ENCODE measurements at places on chromosomes 7 and 10.
A peak's percentile ranks its signal among the peaks of the same experiment; 100 is the strongest.

- DNase-seq, result no peak
These were observed 594.9 kb downstream of the LRMDA start for GRCh38 chr10:76026176-76026771.

- DNase-seq, result no peak
These were observed 95.7 kb downstream of the EMX2 start for GRCh38 chr10:117638200-117638599.

- no peak for DNase-seq
These were observed 964.4 kb downstream of the PCDH15 start for GRCh38 chr10:53836638-53837037.

DNA sequence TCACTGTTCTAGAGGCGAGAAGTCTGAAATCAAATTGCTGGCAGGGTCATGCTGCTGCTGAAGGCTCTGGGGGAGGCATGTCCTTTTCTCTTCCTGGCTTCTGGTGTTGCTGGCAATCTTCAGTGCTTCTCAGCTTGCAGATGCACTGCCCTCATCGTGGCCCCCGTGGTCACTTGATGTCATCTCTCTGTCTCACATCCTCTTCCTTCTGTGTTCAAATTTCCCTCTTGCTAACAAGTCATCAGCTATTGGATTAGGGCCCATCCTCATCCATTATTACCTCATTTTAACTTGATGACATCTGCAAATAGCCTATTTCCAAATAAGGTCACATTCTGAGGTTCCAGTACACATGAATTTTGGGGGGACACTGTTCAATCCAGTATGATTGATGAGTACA, 36.6 kb upstream of the SRGN start:
- no peak for DNase-seq

- DNase-seq, result no peak
These were observed 3.6 kb upstream of the LANCL2 start for GRCh38 chr7:55361560-55361959.

- no peak for DNase-seq
These were observed 86.9 kb downstream of the CARD11 start for GRCh38 chr7:2956526-2957368.

- no peak for DNase-seq
These were observed 94.5 kb downstream of the ITGA8 start for GRCh38 chr10:15625261-15625660.

GRCh38 chr7:10604128-10604527, 369.5 kb upstream of the PHF14 start:
- DNase-seq, result no peak

DNA sequence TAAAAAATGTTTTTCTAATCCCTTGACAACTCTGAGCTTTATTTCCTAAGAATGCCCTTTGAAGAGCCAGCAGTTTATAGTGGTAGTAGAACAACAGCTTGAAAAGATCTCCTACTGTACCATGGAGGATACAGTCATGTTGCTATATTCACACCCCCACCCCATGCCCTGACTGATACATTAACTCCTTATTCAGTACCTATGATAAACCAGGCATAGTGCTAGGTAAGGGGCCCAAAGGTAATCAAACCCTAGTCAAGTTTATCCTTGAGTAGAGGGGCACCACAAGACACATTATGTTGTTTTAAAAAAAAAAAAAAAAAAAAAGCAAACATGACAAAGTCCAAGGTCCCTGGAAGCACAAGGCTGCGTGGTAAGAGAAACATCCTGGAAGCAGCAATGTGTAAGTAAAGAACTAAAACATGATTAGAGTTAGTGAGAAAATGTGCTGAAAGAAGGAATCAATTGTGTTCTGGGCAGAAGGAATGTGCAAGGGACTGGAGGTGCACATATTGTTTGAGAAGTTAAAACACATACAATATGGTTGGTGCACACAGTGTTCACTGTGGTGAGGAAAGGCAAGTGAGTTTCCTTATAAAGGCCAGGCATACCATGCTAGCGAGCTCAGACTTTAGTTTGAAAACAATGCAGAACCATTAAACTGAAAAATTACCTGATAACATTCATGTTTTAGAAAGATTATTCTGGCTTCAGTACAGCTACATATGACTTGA, 51.2 kb downstream of the PDE1C start:
- no peak for DNase-seq

DNA sequence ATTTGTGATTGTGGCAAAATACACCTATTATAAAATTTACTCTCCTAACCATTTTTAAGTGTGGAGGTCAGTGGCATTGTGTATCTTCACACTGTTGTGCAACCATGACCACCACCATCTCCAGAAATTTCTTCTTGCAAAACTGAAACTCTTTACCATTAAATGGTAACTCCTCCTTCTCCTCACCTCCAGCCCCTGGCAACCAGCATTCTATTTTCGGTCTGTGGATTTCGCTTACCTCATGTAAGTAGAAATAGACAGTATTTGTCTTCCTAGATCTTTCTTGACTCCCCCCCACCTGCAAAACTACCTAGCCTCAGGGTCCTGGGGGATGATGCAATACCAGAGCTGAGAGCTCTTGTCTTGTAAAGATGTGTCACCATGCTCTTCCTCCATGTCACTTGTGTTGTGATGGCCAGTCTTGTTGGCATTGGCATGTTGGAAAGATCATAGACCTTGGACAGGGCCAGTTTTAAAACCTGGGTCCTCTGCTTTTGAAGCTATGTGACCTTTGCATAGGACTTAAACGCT, 71.1 kb upstream of the EMX2 start:
- DNase-seq, result no peak

DNA sequence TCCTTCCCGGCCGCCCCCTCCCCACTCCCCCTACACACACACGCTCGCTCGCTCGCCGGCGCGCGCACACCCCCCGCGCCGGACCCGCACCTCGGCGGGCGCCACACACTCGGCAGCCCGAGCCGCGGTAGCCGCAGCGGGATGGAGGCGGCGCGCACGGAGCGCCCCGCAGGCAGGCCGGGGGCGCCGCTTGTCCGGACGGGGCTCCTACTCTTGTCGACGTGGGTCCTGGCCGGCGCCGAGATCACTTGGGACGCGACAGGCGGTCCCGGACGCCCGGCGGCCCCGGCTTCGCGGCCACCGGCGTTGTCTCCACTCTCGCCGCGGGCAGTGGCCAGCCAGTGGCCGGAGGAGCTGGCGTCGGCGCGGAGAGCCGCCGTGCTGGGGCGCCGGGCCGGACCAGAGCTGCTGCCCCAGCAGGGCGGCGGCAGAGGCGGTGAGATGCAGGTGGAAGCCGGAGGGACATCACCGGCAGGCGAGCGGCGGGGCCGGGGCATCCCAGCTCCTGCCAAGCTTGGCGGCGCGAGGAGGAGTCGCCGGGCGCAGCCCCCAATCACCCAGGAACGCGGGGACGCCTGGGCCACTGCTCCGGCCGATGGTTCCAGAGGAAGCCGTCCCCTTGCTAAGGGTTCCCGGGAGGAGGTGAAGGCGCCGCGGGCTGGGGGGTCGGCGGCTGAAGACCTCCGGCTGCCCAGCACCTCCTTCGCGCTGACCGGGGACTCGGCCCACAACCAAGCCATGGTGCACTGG, at the start of gene SORCS3:
TSS of gene SORCS3 (plus strand) at position 104 of the 750 bp plus-strand sequence.
- peak; percentile 70 for DNase-seq

GRCh38 chr7:134823400-134823799, 44.0 kb downstream of the CALD1 start:
- DNase-seq, result no peak

GRCh38 chr10:101716891-101717659, 22.1 kb upstream of the FBXW4 start:
- no peak for DNase-seq

DNA sequence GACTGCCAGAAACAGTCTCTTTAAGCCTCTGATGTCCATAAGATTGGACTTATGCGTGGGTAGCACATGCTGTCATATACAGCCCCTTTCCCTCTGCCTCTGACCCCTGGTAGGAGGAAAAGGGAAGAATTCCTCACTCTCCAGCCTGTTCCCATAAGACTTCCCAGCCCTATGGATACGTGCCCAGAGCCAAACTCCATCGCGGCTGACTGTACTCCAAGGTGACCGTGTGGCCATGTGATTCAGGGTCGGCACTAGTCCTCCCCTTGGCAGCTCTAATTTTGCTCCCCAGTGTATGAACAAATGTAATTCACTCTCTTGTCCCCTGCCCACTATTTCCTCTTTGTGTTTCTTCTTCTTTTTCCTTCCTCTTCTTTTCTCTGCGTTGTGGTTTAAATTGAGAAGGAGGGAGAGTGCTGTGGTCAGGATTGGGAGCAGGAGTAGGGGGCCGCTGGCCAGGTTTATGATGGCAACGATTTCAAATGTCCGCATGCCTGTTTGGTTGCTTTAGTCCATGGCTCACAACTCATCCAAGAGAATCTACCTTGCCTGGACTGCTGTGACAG, 43.8 kb downstream of the PRLHR start:
- no peak for DNase-seq

DNA sequence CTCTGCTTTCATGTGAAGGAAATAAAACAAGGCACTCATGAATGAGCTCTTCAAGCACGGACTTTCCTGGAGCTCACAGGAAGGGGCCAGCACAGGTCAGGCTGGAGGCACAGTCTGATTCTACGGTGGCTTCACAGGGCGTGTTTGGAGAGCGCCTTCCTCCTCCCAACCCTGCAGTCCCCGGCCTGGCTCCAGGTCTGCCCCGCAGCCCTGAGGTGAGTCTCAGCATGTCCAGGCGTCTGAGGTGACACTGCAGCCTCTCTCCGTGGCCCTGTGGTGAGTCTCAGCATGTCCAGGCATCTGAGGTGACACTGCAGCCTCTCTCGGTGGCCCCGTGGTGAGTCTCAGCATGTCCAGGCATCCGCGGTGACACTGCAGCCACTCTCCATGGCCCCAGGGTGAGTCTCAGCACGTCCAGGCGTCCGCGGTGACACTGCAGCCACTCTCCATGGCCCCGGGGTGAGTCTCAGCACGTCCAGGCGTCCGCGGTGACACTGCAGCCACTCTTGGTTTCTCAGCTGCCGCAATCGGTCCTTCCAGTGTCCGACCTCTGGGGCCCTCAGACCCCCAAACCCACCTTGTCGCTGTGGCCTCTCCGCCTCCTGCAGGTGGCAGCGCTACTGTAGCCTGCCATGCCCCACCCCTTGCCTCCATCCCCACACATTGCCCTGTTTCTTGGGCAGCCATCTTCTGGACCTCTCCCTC, 381.7 kb downstream of the DNAJB6 start:
- no peak for DNase-seq

GRCh38 chr7:66182920-66183319, 22.2 kb upstream of the TPST1 start:
- DNase-seq, result no peak

GRCh38 chr10:124231168-124232155, 138.1 kb upstream of the CHST15 start:
- DNase-seq, result no peak

DNA sequence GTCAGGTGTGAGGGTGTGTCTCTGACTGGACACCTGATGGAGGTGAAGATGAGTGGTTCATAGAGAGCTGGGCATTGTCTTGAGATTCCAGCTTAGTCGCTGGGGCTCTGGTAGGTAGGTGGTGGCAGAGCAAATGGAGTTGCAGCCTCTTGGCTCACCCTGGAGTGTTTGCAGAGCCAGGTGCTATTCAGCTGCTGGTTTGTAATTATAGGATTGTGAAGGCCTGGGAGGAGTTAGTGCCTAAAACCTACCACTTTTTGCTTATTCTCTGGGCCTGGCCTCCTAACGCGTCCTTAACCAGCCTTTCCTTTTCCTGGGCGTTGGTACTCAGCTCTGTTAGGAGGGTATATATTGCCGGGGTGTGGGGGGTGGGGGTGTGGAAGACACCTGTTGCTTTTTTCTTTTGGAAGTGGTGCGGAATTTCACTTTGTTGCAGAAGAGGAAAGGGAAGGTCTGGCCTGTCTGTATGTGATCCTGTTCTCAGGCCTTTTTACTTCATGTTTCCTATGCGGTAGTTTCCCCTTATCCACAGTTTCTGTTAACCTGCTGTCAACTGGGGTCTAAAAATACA, 3.2 kb downstream of the PPRC1 start:
- DNase-seq, result no peak

DNA sequence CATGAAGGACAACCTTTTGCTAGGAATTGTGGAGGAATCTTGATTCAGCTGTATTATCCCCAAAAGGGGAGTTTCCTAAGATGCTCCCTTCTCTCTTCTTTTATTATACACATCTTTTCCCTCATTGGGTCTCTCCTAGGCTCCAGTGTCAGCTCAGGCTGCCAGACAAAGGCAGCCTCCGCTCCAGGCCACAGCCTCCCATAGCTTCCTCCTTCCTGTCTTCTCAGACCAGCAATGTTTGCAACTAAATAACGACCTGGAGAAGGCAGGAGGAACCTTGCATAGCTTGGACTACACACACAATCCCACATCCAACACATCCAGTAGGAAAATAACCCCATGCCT, 12.3 kb downstream of the SFXN3 start:
- no peak for DNase-seq

DNA sequence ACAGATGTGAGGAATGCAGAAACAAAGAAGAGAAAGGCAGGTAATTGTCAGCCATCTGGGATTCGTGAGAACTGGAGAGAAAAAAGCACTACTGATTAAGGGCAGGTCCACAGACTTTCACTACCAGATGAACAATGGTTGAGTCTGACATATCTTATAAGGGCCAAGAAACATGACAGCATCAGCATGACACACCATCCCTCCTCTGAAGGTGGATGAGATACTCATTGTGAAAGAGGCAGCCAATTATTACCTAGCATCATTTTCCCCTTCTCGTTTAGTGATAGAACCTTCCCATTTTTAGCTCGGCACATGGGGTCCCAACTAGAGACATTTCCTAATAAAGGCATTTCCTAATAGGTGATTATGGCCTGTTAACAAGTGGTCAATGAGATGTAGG, 19.2 kb upstream of the MET start:
- no peak for DNase-seq

GRCh38 chr7:51315393-51316261, 982 bp downstream of the COBL start:
- peak; percentile 75 for DNase-seq

DNA sequence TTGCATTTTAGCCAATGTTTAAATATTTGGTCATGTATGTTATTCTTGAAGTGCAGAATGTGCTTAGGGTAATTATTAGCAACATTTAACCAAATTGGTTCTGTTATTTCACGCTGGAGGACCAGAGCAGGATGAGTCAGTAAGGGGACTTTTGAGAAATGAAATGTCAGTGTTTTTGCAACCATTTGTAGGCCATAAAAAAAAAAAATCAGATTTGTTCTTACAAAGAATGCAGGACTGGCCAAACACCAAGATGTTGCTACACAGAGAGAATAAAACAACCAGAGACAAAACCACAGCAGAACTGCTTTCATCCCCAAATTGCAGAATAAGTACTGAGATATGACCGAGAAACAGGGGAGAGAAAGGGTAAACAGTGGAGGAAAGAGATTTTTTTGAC, 62.1 kb downstream of the TPST1 start:
- DNase-seq, result no peak

- DNase-seq, result no peak
These were observed 343.5 kb downstream of the LRMDA start for GRCh38 chr10:75774783-75775490.

- DNase-seq, result no peak
These were observed 1.7 kb downstream of the DDX21 start for GRCh38 chr10:68957654-68958053.

Data from neural progenitor cell (in vitro differentiated cells).